Fibroblast of skin of scalp (primary cell): ENCODE measurements at places on chromosomes 5 and 9.

DNA sequence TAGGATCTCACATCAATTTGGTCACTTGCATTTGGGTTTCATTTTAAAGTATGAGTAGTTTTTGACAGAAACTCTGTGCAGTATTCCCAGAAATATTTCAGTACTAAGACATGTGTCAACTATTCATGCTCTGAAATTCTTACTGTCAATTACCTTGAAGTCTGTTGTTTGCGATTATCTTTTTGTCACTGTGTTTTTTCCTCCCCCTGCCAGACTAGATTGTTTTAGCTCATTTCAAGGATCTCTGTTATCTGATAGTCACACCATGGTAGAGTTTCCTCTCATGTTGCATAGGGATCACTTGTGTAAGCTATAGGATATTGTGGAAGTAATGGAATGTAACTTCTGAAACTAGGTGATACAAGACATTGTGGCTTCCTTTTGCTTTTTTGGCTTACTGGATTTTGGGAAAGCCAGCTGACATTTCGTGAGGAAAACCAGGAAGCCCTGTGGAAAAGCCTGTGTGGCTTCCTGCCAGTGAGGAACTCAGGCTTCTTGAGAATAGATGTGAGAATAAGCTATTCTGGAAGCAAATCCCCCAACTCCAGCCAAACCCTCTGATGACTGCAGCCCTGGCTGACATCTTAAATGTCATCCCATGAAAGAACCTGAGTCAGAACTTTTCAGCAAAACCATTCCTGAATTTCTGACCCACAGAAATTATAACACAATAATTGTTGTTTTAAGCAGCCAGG lies 122.2 kb downstream of the FGF10 start:
- no peak for DNase-seq

DNA sequence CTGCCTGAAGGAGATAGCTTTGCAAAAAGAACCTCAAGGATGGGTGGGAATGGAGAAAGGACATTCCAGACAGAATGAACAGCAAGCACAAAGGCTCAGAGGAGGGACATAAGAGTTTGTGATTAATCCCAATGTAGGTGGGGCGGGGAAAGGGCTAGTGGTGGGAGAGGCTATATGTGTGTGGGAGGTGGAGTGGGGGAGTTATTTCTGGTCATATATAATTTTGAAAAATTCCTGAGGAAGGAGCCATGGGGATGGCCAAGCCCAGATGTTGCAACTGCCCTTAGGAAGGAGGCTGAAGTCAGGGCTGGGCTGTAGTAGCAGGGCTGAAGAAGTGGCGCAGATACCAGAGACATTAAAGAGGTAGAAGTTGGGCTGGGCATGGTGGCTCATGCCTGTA lies 13.4 kb upstream of the CCL27 start:
- no peak for DNase-seq

DNA sequence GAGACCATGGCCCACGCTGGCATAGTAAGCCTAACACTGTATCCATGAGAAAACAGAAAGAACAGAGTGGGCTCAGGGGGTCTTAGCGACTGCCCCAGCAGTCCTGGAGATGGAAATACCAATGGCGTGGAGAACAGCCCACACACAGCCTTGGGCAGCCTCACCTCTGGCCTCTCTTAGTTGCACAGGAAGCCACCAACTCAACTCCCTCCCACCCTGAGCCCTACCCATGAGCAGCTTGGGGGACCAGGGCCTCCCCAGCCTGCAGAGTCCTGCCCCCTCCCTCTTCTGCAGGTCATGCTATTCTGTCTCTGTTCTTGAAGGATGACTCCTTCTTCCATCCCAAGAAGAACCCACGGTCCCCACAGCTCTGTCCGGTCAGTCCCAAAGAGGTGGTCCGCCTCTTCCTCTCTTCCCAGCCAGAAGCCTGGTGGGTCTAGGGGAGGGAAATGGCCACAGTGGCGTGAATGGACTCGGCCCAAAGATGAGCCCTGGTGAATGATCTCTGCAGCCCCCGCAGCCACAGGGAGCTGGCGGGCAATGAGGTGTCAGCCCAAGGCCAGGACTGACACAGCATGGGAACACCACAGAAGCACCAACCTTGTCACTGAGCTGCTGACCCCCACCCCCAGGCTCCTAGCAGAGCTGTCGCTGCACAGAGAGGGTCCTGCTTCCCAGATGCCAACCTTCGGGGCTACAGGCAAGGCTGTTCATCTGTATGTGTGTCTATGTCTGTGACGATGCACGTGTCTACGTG lies 131.2 kb downstream of the ROR2 start:
- no peak for DNase-seq

- peak; percentile 82 for DNase-seq
Measured at GRCh38 chr9:21656776-21657674, 145.4 kb upstream of the MTAP start.

- no peak for DNase-seq
Measured at GRCh38 chr9:128097543-128098296, 29.7 kb downstream of the SLC25A25 start.

GRCh38 chr9:86359151-86359879 lies 5.1 kb upstream of the TUT7 start:
- DNase-seq: no peak

GRCh38 chr9:78121488-78121887 lies 89.9 kb upstream of the GNAQ start:
- peak; percentile 64 for DNase-seq

GRCh38 chr9:16816011-16816410 lies 54.5 kb downstream of the BNC2 start:
- no peak for DNase-seq

- DNase-seq: no peak
Measured at GRCh38 chr5:124210111-124210910, 536.1 kb downstream of the ZNF608 start.

- DNase-seq: no peak
Measured at GRCh38 chr9:134552349-134552990, 89.1 kb upstream of the COL5A1 start.

- no peak for DNase-seq
Measured at GRCh38 chr5:150522504-150523414, 14.8 kb downstream of the NDST1 start.

GRCh38 chr5:127111112-127111511 lies 37.8 kb upstream of the C5orf63 start:
- DNase-seq: no peak

- DNase-seq: peak; percentile 1
Measured at GRCh38 chr5:155147222-155147621, 133.7 kb downstream of the KIF4B start.

GRCh38 chr9:134175291-134175807 lies 11.0 kb upstream of the RNU6ATAC start:
- DNase-seq: no peak

- DNase-seq: no peak
Measured at GRCh38 chr9:124500796-124501611, 6.2 kb downstream of the NR5A1 start.

DNA sequence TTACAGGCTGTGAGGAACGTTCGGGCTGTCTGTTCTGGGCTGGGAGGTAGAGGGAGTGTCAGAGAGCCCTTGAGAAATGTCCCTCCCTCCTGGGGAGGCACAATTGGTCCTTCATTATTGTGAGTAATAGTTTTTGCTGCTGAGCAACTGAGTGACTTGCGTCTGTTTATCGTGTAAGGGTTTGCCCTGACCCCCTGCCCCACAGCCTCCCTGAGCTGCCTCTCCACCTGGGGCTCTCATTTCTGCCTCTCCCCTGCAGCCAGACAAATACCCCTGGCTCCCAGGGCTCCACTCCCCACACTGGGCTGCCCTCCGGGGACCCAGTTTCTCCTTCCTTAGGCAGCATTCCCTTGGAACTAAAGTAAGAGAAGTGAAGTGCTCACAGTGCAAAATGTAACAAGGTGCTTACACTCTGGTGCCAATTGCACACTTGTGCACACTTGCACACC lies 174.9 kb upstream of the MVB12B start:
- DNase-seq: no peak

DNA sequence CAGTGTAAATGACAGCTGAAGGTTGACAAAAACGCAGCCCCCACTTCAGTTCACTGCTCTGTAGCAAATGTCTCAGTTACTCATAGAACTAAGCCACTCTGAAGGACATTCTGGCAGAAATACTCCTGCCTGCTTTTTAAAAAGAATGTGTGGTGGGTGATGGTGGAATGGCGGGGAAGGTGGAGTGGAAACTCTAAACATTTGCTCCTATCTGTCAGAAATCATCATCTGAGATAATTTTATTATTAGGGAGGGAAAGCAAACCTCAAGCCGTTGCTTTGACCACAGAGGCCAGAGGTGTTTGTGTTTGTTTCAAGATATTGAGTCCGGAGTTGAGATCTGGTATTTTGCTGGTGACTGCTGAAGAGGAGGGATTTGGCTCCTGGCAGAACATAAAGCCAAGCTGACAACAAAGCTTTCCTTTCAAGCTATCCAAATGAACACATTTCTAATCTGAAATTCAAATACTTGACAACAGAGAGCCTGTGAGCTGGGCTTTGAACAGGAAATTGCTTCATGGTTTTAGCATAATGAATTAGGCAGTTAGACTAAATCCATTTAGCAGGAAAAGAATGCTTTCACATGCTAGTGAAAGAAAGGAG lies 362.7 kb downstream of the CSNK1G3 start:
- peak; percentile 13 for DNase-seq

- DNase-seq: no peak
Measured at GRCh38 chr5:160450164-160450932, 28.7 kb downstream of the PTTG1 start.

DNA sequence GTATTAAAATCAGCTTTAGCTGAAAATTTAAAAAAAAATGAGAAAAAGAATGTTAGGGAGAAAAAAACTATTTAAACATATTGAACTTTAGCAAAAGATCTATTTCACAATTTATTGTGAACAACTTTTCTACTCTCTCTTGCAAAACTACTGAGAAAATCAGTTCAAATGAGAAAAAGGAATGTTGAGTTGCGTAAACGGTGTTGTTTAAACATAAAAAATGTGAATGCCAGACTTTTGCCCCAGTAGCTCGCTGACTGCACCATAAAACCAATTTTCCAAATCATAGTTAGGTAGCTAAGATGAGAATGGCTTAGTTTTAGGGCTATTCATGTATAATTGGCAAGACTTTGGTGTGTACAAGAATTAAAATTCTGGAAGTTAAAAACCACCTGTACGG lies 13.4 kb upstream of the RAD23B start:
- DNase-seq: peak; percentile 49

- no peak for DNase-seq
Measured at GRCh38 chr5:6202149-6202967, 176.0 kb downstream of the MED10 start.

DNA sequence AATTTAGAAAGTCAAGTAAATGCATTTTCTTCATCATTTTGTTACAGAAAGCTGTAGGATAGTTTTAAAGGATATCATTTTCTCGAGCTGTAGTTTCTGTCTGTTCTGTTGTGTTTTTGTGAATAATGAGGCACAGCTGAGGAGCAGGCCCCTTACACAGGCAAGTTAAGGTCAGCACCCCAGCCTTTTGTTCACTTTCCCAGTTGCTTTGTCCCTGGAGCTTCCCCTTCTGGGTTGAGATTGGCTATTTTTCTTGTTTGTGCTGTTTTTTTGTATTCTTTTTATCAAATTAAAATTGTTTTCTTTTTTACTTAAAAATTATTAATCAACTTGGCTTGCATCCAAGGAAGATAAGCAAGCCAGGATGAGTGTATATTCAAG lies 213.8 kb upstream of the ACTBL2 start:
- no peak for DNase-seq
